HL-60 (cell line): ENCODE measurements at places on chromosomes 3 and 15.
A peak's percentile ranks its signal among the peaks of the same experiment; 100 is the strongest.

DNA sequence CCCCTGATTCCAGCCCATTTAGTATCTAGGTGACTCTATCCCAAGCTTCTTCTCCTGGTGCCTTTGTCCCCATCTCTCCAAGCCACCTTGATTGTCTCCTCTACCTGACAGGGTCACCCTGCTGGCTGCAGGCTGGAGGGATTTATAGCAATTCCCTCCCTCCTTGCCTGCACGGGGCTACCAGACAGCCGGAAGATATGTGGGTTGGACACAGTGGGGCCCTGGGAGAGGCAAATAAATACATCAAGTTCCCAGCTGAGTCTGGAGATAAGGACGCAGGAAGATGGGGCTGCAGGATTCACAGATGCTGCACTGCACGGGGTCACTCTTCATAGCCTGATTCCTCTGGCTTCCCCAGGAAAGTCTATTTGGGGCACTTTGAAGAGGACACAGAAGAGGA lies 9.3 kb upstream of the ISLR2 start:
- no peak for DNase-seq

GRCh38 chr3:159732172-159733111 lies 256.2 kb upstream of the IL12A start:
- DNase-seq = no peak

- no peak for DNase-seq
These were observed 172.7 kb downstream of the ZBTB20 start for GRCh38 chr3:114974387-114974786.

DNA sequence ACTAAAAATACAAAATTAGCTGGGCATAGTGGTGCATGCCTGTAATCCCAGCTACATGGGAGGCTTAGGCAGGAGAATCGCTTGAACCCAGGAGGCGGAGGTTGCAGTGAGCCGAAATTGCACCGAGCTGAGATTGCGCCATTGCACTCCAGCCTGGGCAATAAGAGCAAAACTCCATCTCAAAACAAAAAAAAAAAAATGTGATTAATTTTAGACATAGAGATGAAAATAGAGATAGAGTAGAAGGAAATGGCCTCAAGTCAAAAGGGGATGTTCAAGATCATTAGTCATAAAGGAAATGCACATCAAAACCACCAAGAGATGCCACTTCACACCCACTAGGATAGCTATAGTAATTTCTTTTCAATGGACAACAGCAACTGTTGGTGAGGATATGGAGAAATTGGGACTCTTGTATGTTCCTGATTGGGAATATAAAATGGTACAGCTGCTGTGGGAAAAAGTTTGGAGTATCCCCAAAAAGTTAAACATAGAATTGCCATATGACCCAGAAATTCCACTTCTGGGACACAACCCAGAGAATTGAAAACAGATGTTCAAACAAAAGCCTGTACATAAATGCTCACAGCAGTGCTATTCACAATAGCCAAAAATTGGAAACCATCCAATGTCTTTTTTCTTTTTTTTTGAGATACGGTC lies 55.4 kb downstream of the ABHD2 start:
- peak; percentile 34 for DNase-seq

GRCh38 chr3:47681016-47681415 lies 100.7 kb downstream of the SMARCC1 start:
- DNase-seq = no peak

GRCh38 chr15:48433226-48433886 lies 102.1 kb downstream of the DUT start:
- no peak for DNase-seq

DNA sequence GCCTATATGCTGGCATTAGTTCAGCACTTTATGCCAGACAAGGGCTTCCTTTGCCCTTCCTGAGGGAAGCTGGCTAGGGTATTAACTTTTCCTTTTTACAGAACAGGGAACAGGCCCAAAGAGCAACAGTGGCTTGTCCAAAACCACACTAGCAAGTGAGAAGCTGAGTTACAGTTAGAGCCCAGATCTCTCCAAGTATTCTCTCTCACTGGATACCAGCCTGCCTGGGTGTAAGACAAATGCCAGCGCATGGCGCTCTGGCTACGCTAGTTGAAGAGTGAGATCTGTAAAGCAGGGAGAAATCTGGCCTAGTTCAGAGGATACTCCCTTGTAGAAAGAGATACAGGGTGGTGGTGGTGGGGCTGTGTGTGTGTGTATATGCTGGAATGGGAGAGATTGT lies 38.4 kb downstream of the RAB11A start:
- DNase-seq = no peak

DNA sequence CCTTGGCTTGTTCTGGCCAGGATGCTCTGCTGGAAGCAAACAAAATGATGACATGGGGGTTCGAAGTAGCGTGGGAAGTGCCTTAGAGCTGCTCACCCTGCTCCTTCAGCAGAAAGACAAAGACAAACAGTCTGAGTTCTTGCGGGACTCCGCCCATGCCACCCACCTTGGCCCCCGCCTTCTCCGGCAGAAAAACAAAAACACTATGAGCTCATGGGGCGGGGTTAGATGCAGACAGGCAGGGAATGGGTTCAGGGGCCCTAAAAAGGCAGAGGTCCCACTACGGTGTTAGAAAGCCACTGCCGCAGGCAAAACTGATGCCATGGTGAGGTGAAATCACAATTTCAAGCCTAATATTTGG lies 9.7 kb upstream of the NCKIPSD start:
- DNase-seq = no peak

DNA sequence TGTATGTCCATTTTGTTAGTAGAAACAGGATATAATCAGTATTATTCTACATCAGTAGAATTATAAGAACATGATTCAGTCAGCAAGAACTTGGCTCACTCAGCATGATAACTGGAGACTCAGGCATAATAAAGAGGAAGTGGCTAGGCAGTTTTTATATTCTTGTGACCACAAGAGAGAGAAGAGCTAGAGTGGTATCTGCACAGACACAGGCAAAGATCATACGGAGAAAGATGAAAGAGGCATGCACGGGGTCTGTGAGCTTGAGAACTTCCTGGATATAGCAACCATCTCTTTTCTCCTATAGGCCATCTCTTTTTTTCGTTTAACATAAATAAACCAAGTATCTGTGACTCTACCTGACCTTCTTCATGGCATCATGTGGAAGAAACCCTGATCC lies 46.8 kb downstream of the MYO5A start:
- DNase-seq = peak; percentile 84

DNA sequence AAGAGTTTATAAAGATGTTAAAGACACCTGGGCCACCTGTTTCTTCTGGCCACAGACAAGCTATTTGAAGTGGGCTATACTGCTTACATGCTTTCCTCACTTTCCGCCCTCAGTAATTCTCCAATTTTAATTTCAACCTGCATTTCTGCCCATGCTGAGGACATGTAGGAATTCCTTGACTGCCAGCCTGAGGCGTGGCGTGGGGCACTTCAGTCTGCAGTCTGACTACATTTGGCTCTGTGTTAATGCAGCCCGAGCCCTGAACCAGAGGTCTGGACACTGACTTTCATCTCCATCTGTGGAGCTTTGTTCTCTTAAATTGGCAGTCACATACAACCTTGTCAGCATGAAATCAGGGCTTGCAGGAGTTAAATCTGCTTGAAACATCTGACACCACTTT lies 8.5 kb downstream of the UQCC5 start:
- DNase-seq = no peak

DNA sequence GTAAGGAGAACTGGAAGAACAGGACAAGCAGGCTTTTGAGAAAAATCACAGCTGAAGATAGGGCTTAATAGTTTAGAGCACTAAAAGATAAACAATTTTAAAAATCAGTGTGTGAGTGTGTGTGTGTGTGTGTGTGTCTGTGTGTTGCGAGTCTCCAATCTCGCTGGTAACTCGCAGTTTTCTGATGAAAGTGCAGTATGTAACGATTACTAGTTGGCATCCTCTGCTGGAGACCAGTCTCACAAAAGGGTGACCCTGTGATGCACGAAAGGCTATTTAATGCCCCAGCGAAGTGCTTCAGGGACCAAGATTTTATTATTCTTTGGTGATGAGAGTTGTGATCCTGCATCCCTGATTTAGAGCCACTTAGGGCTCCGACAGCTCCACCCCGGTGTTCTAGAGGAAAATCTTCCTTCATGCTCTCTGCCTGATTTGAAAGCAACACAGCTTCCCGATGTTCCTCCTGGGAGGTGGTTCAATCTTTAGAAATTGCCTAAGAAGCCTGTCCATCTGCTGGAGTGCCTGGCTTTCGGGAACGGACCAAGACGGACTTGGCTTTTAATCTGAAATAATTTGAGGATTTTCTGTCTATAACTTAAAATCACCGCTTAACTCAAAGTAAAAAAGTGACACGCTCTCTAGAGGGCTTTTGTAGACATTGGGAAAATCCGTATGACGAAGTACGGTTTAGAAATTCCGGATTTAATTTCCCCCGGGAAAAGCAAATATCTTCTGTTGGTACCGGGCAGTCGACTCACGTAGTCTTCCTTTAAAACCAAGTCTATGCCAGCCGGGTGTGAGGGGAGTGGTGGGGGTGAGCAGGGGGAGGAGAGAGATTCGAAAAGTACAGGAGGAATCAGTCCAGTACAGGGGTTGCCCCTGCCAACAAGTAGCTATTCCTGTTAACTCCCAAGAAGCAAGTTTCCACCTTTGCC lies 1.1 kb upstream of the ALCAM start:
- DNase-seq = no peak

DNA sequence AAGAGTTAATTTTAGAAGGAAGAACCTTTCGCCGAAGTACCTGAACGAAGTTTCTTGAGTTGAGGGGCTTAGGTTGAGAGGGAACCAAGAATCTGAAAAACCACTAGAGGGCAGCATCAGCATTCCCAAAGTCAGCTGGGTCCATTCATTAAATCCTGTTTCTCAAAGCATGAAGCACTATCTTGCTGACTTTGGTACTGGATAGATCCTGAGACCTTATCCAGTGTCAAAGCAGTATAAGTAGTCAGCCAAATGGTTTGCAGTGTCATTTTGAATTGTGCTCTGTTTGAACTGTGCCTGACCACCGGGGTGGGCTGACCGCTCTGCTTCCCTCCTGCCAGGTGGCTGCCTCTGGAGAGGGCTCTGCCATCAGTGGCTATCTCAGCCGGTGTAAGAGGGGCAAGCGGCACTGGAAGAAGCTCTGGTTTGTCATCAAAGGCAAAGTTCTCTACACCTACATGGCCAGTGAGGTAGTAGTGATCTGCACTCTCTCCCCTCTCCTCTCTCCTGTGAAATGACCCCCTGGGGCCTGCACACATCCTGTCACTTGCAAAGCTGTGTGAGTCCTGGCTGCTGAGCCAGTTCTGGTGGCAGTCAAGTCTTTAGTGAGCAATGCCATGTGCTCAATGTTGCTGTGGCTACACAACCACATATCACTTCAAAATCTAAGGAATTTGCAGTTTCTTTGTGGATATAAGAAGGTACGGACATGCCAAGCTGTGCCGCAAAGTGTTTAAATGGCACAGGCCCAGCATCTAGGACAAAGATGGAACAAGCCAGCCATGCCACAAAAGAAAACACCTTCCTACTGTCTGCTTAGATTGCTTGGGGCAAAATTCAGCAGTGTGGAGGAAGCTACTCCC lies 21.4 kb upstream of the NR2C2 start:
- DNase-seq = peak; percentile 43

DNA sequence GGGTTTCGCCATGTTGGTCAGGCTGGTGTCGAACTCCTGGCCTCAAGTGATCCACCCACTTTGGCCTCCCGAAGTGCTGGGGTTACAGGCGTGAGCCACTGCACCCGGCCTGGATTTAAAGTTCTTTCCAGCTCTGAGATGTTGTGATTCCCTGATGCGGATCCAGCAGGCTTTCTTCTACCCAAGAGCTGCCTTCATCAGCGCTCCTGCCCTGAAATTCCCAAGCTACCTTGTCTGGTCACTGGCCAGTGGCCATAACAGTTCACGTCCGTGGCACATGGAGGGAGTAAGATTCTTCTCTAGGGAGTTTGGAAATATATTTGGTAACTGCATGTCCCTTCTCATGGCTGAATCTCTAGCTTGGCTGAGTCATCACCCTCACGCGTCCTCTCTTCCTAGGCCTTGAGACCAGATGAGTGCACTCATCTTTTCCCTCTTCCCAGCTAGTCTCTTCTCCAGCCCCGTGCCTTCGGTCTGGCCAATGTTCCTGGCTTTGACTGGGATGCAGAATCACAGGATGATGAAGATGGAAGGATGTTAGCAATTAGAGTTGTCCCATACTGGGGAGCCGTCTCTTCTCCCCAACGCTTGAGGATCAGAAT lies 29.8 kb upstream of the APOD start:
- DNase-seq = no peak

DNA sequence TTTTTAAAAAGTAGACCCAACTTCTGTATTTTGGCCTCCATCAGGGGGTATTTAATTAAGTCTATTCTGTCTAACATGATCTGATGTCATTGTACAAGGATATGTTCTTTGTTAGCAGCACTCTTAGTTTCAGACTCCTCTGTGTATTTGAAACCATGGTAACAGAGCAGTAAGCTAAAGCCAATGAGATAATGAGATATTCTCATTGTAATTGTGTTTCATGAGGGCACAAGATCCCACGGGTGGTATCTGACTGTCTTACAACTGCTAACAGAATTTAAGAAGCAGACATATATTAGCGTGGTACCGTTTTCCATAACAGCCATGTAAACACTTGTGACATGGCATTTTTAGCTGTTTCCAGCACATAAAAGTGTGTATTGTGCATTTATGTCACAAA lies 251.2 kb upstream of the VEPH1 start:
- DNase-seq = no peak

GRCh38 chr15:101004500-101004899 lies 85.3 kb downstream of the LRRK1 start:
- DNase-seq = no peak

DNA sequence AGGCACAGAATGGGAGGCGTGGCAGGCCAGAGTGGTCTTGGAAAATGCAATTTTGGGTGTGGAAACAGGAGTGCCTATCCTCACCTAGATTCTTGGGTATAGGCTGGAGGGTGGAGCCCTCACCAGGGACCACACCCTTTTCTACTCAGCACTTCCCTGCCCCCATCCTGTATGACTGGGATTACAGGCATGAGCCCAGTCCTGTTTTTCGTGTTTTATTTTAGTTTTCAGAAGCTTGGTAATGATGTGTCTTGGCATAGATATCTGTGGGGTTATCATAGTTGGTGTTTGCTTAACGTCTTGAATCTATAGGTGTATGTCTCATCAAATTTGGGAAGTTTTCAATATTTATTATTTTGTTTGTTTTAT lies 248.7 kb upstream of the CBLB start:
- no peak for DNase-seq

- no peak for DNase-seq
These were observed 6.6 kb downstream of the ARID3B start for GRCh38 chr15:74547616-74548015.

- no peak for DNase-seq
These were observed 94.5 kb downstream of the SEC22A start for GRCh38 chr3:123296261-123296660.

- no peak for DNase-seq
These were observed 64.9 kb downstream of the DIPK2A start for GRCh38 chr3:144036498-144036897.
